Aorta (tissue), 5 donors: ENCODE measurements at places on chromosomes 6 and 20. TPM values are rescaled to one million over a fixed set of nuclear protein-coding genes. Genes with fewer than 3 reads are reported as not detected.
A peak's percentile ranks its signal among the peaks of the same experiment; 100 is the strongest.

- no peak for DNase-seq
- H3K4me3 ChIP-seq, result no peak overlapping the region
- no peaks in the 10 kb centered on the region for H3K36me3 ChIP-seq
- no peak overlapping the region for H3K27ac ChIP-seq
- H3K4me1 ChIP-seq, result no peaks in the 10 kb centered on the region
- H3K27me3 ChIP-seq, result no peaks in the 10 kb centered on the region
Observed at GRCh38 chr20:57835588-57836455, 126.0 kb upstream of the PMEPA1 start.

DNA sequence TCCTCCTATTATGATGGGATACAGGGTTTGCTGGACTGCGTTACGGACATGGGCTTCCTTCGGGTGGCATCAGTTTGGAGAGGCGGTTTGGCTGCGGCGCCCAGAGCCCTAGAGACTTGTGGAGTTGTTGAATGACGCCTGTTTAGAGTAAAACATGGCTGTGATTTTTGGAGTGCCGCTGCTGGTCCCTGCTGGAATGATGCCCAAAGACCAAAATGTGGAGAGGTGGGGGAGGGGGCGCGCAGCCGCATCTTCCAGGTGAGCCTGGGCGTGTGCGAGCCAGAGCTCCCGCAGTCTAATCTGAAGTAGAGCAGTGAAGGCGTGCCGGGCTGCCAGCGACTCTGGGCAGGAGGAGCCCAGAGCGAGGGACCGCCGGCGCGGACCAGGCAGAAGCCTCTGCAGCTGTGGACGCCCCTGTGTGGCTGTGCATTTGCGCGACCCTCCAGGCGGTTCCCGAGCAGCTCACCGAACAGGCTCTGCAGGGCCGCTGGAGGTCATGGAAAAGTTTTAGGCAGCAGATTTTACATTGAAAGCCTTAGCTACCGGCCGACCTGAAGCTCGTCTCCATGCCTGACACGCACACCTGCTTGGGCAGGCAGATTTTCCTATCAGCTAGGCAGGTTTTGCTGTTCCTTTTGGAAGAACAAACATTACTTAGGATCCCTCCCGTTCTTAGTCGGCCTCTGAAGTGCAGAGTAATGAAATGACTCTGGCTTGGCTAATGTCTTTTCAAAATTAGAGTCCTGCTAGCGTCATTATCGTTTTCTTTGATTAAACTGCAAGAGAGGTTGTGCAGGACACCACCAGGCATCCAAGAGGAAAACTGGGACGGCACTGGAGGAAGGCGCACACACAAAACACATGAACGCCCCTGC lies 298.2 kb downstream of the PHACTR1 start:
- H3K4me1 ChIP-seq, result no peaks in the 10 kb centered on the region
- no peaks in the 10 kb centered on the region for H3K27me3 ChIP-seq
- H3K27ac ChIP-seq, result peak overlapping the region; percentile 24
- peak overlapping the region; percentile 76 for H3K4me3 ChIP-seq

GRCh38 chr6:107813555-107814194 lies 10.4 kb downstream of the SCML4 start:
- no peaks in the 10 kb centered on the region for H3K4me1 ChIP-seq
- no peak overlapping the region for H3K27ac ChIP-seq
- H3K36me3 ChIP-seq, result no peaks in the 10 kb centered on the region
- H3K4me3 ChIP-seq, result no peak overlapping the region

RIPPLY2 gene
- not detected for total RNA-seq
